Cortex of kidney (tissue), 1 donor: ENCODE measurements at places on chromosomes 12 and 14.

GRCh38 chr14:61603736-61604135 is 91.6 kb upstream of the HIF1A start:
- no peak for DNase-seq

DNA sequence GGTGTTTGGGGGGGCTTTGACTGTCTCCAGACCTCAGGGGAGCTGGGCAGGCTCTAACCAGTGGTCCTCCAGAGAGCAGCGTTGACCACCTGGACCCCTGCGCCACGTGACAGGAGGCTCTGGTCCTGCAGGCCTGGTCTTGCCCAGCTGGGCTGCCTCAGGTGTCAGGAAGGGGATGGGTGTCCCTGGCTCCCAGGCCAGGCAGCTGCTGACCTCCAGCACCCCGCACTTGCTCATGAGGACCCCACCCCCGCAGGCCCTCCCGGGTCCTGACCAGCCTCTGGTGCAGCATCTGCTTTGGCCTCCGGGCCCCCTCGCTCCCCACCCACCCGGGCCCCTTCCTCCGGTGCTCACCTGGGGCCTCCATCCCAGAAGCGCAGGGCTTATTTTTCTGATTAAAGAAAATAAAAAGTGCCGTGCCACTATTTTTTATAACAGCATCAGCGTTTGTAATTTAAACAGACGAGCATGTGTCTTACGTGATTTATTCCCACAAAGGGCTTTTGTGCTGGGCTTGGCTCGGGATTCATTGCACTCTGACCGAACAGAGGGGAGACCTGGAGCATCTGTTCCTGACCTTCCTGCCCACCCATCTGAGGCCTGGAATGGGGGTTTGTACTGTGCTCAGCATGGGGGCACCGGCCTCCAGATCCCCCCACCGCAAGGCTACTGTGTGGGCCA is 21.7 kb downstream of the FBRSL1 start:
- DNase-seq, result no peak

DNA sequence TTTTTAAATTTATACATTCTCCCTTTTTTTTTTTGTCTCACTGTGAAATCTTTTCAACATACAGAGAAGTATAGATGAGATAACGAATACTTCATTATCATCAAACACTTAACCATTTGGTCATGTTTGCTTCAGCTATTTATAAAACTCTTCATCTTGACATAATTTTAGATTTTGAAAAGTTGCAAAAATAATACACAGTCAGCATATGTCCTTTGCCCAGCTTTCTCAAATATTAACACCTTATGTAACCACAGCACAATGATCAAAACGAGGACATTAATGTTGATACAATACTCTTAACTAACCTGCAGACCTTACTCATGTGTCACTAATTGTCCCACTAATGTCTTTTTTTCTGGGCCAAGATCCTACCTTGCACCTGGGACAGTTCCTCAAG is 36.0 kb downstream of the DACT1 start:
- no peak for DNase-seq

DNA sequence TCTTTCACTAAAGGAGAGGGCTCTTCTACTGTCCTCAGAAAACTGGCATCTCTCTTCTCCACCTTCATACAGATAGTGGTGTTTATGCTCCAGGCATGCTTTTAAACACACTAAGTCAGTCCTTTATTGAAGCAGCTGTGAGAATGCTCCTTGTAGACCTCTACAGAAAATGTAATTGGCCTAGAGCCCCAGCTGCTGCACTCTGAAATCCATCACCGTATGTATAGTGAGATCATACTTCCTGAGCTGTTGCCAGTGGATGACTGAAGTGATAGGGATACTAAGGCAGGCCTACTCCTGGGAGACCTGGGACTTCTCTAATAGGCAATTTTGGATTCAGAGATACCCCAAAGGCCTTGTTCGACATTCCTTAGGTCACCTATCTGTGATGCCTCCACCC is 535.4 kb downstream of the RPS29 start:
- DNase-seq, result no peak

- DNase-seq, result no peak
Observed at GRCh38 chr14:96567289-96567899, 65.2 kb downstream of the PAPOLA start.

- DNase-seq, result no peak
Observed at GRCh38 chr12:122243965-122244364, 18.1 kb upstream of the DIABLO start.

DNA sequence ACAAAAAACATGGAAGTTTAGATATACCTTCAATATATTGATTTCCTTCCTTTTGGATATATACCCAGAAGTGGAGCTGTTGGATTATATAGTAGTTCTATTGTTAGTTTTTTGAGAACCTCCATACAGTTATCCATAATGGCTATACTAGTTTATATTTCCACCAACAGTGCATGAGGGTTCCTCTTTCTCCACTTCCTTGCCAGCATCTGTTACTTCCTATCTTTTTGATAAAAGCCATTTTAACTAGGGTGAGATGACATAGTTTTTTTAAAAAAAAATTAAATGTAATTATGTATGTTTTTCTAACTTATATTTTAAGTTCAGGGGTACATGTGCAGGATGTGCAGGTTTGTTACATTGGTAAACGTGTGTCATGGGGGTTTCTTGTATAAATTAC is 10.0 kb upstream of the SLC38A4 start:
- DNase-seq, result no peak

- no peak for DNase-seq
Observed at GRCh38 chr14:62329427-62329826, 567.2 kb downstream of the SNAPC1 start.
